Caki2 (cell line): ENCODE measurements at places on chromosomes 5 and 9. TPM values are rescaled to one million over a fixed set of nuclear protein-coding genes. Genes with fewer than 3 reads are reported as not detected.

- DNase-seq: no peak
These were observed 183.4 kb downstream of the DMRT2 start for GRCh38 chr9:1233568-1233967.

The PCDHGA10 gene
- total RNA-seq: 0.14 TPM in 1 of 2 replicates, not detected in the other

DNA sequence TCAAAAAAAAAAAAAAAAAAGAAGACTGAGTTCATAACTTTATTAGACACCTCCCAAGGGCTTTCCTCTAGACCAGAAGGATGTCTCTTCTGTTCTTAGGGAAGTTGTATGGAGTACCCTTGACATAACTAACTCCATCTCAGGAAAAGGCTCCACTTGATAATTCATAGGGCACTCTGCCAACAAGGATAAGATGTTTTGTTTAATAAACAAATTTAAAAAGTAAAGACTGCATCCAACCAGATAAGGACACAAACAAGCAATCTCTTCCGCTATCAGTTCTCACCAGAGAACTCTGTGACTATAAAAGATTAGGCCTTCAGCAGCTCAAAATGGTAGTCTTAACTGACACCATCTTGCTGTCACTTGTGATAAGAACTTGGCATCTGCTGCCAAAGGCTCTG is 65.8 kb downstream of the SFXN1 start:
- DNase-seq: no peak

GRCh38 chr5:81314581-81314980 is 13.2 kb downstream of the ZCCHC9 start:
- no peak for DNase-seq

DNA sequence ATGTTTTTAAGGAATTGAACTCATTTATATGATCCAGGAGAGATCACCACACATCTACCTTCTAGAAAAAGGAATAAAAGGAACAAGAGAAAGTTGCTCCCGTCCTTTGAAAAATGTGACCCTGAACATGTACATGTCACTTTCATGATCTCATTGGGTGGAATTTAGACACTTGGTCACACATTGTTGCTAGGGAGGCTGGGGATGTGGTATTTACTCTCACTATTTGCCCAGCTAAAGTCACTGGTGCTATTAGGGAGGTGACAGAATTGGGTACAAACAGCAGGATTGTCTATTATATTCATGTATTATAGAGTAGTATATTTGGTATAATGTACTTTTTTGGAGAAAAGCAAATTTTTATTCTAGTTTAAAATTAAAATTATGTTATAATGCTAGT is 2.1 kb upstream of the CDH10 start:
- DNase-seq: no peak

DNA sequence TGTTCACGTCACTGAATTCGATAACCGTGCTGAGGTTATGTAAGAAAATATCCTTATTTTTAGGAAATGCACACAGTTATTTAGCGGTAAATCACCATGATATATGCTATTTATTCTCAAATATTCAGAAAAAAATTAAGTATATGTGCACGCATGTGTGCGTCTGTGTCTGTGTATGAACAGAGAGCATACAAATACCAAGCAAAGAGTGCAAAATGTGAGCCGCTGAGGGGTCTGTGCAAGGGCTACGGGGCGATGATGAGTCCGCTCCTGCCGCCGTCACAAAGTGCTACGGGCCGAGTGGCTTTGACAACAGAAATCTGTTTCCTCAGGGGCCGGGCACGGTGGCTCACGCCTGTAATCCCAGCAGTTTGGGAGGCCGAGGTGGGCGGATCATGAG is 6.9 kb upstream of the UCK1 start:
- DNase-seq: no peak

DNA sequence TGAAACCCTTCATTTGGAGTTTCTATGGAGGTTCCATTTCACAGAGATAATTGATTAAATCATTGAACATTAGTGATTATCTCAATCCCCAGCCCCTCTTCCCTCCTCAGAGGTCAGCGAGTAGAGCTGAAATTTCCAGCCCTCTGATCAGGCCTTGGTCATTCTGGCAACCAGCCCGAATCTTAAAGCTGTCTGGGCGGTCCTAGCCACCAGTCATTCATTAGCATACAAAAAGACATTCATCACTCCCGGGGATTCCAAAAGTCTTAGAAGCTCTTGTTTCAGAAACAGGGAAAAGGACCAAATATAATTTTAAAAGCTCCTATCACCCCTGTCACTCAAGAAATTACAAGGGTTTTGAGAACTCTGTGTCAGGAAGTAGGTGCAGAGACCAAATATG is 41.3 kb downstream of the ZNF474 start:
- no peak for DNase-seq

The OR1J2 gene
- not detected in 2 replicates for total RNA-seq

DNA sequence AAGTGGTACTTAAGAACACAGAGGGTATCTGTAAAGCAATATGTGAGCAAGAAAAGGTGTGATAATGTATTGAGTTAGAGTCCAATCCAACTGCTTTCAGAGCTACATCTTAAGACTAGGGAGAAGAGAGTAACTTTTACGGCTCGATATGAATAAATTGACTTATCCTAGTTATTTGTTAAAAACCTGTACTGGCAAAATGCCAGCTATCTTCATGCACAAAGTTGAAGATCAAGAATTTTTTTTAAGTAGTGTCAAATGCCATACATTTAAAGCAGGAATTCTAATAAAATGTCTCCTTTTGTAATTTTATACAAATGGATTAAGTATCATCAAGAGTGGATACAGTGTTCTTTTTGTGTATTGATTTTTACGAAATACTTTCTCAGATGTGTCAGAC is 305.2 kb downstream of the KIAA0825 start:
- no peak for DNase-seq

DNA sequence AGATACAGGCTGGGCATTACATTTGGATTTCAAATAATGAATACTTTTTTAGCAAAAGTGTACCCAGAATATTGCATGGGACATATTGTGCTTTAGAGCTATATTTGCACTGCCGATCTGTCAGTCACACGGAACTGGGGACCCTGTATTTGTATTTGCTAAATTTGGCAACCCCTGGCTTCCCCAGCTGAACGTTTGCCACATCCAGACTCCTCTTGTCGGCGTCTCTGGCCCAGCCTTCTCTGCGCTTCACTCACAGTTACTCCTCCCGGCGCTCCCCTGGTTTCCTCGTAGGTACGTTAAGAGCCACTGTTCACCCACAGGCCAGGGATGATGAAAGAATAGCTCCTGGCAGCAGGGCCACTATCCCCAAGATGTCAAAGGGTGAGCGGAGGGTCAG is 58.7 kb downstream of the NSUN2 start:
- DNase-seq: no peak

The INSL6 gene
- not detected in 2 replicates for total RNA-seq
